Cortex of kidney (tissue), 1 donor: ENCODE measurements at places on chromosomes 2 and 18.

- DNase-seq, result no peak
Observed at GRCh38 chr2:128390991-128391630, 72.4 kb upstream of the HS6ST1 start.

DNA sequence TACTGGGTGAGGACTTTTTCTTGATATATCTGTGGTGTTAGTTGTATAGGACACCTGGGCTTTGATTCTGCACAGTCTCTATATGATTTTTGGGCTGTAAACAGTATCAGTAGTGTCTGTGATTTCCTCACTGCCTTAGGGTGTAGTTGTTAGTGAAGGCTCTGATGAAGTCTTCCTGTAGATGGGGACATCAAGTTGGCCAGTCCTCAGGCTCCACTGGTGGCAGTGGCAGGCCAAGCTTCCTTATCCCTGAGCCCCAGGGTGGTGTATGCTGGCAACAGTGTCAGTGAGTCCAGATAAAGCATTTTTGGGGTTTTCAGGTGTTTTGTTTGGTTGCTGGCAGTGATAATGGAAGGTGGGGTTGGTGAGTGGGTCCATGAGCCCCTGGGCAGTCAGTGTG, 961.4 kb downstream of the DSC3 start:
- DNase-seq, result no peak

GRCh38 chr18:55401638-55402191, 186.3 kb downstream of the TCF4 start:
- DNase-seq, result no peak

DNA sequence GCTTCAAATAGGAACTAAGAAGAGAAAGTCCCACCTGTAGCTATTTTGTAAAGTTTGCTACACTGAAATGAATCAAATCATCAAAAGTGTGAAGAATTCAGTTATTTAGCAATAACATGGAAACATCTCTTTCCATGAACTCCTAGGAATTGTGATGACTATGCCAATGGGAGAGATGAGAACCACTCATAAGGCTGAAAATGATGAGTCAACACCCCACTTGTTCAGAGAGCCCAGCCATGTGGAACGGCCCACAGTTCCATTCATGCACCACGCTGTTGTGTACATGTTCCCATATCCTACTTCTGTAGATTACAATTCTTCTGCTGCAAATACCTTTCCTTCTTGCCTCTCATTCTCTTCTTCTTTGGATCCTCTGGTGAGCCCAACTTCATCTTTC, 645.5 kb upstream of the ID2 start:
- DNase-seq, result no peak

- DNase-seq, result no peak
Observed at GRCh38 chr2:177252808-177253531, 11.6 kb downstream of the NFE2L2 start.

DNA sequence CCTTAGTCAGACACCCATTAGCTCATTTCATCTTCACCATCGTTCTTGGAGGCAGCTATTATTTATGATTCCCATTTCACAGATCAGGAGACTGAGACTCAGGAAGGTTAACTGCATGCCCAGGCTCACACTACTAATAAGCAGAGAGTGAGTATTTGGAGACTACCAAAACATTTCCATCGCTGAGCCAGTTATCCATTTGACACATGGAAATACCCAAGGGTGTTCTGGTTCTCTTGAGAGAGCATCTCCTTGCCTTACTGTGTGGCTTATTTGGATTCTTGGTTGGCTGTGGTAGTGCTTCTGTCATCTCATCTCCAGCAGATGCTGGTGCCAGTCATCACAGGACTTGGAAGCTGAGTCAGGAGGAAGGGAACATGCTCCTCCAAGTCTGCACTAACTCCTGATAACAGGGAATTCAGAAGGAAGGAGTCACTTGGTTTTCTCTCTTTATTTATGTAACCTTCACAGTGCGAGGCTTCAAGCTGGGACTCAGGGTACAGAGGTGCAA, 55.2 kb downstream of the RASGRP3 start:
- DNase-seq, result no peak

DNA sequence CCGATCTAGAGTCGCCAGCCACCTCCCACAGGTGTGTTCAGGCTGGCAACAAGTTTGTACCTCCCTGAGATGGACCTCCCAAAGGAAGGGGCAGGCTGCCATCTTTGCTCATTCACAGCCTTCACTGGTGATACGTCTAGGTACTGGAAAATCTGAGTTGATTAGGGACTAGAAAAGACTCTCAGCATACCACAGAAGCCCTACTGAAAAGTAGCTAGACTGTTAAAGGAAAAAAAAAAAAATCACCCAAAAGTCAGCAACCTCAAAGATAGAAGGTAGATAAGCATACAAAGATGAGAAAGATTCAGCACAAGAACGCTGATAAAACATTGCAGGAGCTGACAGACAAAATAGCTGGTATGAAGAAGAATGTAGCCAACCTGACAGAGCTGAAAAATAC, 128.6 kb upstream of the WDR75 start:
- DNase-seq, result no peak

DNA sequence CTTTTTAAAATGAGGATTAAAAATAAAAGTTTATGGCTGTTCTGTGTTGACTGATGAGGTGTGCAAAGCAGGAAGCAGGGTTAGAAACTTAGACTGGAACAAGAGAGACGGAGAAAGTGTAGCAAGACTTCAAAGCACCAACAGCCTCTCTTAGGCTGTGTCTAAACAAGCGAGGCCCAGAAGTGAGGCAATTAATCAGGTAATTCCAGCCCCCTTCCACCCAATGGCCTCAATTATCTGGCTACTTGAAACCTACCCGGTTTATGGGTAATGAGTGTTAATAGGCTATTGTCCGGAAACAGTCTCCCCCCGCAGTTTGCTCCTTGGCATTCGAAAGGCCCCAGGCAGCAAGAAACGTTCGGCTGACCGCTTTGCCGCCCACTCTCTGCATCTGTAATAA, 171.7 kb upstream of the MYCN start:
- DNase-seq, result no peak

DNA sequence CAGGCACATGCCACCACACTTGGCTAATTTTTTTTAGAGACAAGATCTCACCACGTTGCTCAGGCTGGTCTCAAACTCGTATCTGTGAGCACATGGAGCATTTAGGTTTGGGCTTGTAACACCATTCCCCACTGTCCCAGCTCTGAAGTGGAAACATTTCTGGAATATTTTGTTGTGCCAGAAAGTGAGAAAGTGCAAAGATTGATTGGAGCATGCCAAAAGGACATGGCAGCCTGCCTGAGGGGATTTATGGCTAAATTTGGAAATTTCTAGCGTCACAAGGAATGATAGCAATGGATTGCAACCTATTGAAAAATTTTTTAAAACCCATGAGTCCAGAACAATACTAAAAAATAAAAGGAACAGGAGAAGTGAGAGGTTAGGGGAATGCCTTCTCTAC, 136.8 kb downstream of the ESCO1 start:
- no peak for DNase-seq

DNA sequence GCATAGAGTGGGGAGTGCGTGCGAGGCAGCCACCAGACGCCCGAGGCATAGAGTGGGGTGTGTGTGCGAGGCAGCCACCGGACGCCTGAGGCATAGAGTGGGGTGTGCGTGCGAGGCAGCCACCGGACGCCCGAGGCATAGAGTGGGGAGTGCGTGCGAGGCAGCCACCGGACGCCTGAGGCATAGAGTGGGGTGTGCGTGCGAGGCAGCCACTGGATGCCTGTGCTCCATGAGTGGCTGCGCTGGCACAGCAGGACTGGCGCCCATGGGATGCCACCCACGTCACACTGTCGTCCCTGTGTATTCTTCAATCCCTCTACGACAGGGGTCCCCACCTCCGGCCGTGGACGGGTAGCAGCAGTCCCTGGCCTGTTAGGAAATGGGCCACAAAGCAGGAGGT, 221.9 kb downstream of the HDAC4 start:
- no peak for DNase-seq

DNA sequence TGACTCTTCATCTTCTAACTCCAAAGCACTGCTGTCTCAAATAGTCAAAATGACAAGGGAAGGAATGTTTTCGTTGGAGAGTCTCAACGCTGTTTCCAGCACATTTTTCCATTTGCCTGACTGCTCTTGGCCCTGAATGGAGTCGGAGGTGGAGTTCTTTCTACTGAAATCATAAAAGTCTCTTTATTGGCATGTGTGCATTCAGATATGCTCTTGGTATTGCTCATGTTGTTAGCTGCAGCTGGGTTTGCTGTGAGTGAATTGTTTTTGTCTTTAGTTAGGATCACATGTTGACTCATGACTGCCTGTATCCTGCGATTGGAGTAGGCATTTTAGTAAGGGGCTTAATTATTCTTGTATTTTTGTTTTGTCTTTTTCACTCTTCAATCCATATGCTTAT, 16.8 kb downstream of the TMEM17 start:
- DNase-seq, result no peak

DNA sequence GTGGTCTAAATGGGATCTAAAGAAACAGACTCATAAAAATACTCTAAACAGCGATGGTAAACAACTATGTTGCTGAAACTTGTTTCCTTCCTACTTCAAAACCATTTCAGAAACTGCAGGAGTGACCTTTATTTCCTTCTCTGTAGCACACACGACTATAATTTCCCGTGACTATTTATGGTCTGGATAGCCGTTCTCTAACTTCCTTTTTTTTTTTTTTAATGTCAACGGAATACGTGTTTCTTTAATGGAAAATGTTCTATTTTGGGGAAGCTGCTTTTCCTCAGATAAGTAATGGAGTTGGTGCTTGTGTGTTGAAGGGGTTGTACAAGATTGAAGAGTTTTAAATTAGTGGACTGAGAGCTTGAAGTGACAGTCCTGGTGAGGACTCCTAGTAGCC, 224.1 kb downstream of the PHLPP1 start:
- DNase-seq, result no peak

GRCh38 chr2:60337142-60337497, 216.3 kb downstream of the BCL11A start:
- DNase-seq, result no peak

DNA sequence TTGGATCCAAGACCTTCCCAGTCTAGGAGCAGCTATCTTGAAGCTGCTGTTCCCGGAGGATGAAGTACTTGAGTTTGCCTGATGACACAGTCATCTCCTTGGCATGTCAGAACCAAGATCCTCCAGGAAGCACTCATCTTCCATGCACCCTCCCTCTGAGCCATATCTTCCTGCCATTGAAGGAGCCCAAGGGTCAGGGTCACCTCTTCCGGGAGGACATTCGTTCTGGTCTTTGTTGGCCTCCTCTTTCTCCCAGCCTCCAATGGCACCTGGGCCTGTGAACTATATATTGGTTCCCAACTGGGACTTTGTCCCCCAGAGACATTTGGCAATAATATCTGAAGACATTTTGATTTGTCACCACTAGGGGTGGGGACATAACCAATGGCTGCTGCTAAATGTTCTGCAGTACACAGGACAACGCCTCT, 4.2 kb upstream of the MYO7B start:
- no peak for DNase-seq
